HuH-7.5 (cell line): ENCODE measurements at places on chromosomes 2 and 18.

DNA sequence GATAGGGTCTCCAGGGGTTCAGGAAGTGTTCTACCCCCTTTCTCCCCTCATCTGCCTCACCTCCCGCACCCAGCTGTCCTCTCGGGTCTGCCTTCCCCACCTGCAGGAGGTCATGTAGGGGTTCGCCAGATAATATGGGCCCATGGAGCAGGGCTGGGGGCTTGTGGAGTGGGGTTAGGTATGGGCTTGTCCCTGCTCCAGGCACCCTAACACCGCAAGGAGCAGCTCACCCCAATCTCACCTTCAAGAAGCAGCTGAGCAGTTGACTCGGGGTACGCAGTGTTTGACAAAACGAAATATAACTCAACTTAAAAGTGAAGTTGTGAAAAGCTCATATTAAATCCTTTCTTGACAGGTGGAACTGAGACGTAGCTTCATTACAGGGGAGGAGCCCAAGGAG, 99.6 kb downstream of the CTIF start:
- no peak for DNase-seq

DNA sequence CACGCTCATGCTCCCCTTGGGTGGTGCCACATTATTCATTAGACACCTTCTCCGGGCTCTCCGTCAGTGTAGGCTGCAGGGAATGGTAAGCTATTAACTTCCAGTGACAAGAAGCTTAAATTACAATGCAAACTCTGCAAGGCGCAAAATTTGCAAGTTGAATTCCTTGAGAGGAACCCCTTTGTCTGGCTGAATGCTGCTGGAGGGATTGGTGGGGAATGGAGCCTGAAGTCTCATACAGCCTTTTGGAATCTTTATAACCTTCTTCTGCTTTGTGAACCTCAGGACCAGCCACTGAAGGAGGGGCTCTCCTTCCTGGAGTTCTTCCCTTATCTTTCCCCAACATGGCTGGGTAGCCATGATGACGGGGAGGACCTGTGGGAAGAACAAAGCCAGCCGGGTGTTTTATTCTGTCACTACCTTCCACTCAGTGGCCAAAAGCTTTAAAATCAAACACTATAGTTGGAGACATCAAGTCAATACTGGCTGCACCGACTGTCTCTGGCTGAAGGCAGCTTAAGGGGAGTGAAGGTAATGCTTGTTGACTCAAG, 220.9 kb upstream of the EPHA4 start:
- DNase-seq: no peak

DNA sequence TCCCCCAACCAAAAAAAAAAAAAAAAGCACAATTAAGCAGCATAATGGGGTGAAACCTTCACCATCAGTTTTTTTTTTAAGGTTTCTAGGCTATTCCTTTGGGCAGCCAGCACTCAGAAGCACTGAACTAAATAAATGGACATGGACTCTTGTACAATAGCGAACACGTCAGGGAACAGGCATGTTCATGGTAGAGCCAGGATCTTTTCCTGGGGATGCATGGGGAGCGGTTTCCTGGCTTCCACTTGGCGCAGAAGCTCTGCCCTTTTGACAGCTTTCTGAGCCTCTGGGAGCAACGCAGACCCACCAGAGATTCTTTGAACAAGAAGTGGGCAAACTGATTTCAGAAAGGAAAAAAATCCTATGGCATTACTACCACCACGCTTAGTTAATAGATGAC, 35.0 kb downstream of the ALPK2 start:
- no peak for DNase-seq

DNA sequence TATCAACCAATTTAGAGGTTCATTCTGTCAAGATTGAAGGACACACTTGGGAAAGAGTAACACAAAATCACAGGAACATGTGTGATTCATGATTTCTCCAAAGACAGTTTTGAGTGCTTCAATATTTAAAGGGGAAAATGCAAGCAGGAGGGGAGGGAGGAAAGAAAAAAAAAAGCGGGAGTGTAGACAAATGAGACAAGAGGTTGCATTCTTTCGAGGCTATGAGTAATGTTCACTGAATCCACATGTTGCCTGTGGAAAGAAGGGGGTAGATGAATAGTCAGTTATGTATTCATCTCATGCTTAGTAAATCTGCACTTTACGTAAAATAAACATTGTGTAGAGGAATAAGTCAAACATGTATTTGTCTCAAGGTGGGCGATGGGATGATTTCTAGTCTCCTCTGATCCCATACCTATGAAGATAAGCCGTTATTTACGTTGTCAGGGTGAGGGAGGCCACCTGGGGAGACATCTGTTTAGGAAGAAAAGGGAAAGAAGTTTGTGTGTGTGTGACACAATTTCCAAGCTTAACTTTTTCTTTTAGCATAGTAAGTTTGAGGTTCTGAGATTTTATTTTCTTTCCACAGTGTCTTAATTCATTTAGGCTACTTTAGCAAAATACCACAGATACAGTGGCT, 211.0 kb upstream of the ZC3H15 start:
- DNase-seq: no peak

GRCh38 chr18:44744161-44745121, 63.8 kb downstream of the SETBP1 start:
- DNase-seq: no peak

DNA sequence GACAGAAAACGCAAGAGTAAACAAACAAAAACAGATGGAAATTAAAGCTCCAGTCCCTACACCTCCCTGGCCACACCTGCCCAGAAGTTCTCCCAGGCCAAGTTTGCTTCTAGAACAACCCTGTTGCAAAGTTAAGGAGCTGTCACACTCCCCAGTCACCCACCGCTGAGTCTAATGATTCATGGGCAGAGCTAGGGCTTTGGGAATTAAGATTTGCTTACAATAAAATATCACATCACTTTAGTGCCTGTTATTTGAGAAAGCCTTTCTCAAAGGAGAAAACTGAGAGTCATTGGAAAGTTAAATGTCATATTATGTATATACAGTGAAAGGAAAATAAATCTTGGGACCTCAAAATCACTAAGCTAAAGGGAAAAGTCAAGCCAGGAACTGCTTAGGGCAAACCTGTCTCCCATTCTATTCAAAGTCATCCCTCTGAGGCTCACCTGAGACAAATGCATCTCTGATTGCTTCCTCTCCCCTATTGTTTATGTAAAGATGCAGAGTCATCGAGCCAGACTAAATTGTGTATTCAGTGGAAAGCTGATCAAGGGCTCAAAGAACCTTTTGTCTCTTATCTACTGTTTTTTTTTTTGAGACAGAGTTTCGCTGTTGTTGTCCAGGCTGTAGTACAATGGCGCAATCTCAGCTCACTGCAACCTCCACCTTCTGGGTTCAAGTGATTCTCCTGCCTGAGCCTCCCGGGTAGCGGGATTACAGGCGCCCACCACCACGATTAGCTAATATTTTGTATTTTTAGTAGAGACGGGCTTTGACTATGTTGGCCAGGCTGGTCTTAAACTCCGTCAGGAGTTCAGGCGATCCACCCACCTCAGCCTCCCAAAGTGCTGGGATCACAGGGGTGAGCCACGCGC, 2.8 kb downstream of the CRYGB start:
- DNase-seq: no peak

- DNase-seq: no peak
Measured at GRCh38 chr2:29806461-29806860, 114.9 kb downstream of the ALK start.

DNA sequence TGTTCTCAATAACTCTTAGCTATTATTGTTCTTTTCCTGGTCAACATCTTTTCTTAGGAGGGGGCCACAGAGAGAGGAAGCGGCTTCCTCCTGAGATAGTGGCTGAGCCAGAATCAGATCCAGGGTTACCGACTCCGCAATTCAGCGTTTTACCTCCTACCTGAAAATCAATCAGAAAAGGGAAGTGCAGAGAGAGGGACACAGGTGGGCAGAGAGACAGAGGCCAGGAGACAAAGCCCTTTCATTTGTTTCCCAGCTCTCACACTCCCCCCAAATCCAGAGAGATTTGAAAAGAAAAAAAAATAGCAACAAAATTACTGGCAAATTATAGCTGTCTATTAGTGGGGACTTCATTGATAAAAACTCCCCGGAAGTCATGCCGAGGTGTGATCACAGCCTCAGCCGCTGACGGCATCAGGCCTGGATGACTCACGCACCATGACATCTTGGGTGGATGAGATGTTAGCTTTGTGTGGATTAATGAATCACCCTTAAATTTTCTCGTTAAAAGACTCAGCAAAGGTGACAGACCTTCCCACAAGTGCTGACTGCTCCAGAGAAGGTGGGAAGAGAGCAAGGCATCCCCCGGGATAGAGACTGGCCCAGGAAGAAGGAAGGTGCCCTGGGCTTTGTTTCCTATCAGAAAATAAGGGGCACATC, 120.7 kb downstream of the LOXHD1 start:
- no peak for DNase-seq

DNA sequence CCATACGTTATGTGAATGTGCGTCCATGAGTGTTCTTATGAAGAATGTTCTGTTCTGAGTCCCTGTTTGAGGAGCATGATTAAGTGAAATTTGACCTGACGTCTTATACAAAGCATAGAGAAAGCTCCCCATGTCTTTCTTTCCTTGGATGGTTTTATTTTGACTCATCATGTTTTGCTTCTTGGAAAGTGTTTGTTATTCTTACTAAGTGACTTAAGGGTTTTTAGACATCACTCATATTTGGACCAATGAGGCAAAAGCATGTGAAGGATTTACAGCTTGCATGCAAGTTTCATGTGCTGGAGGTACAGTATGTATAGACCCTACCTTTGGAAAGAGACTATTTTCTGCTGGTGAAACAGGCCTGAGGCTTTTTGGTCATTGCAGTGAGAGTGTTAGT, 33.5 kb upstream of the ZEB2 start:
- DNase-seq: no peak

- peak; percentile 8 for DNase-seq
Measured at GRCh38 chr2:212451786-212452231, 86.8 kb downstream of the ERBB4 start.

DNA sequence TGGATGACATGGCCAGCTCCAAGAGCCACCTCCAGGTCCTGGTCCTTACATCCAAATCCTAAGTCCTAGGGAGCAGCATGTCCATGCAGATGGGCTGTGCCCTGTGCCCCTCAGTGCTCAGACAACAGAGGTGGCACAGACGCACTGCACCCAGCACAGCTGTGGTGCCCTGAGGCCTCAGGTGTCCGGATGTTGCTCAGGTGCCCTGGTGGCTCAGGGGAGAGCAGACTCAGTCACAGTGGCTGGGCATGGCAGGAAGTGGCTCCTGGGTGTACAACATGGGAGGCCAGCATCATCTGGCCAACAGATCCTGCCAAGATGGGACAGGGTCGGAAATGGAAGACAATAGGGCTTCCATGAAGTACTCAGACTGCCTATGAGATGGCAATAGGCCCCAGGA, 50.1 kb downstream of the TIMM21 start:
- DNase-seq: no peak
